Right cardiac atrium (tissue), 5 donors: ENCODE measurements at places on chromosomes 12 and 14.

GRCh38 chr14:95185767-95186392 lies 28.6 kb upstream of the DICER1 start:
- no peak for DNase-seq

DNA sequence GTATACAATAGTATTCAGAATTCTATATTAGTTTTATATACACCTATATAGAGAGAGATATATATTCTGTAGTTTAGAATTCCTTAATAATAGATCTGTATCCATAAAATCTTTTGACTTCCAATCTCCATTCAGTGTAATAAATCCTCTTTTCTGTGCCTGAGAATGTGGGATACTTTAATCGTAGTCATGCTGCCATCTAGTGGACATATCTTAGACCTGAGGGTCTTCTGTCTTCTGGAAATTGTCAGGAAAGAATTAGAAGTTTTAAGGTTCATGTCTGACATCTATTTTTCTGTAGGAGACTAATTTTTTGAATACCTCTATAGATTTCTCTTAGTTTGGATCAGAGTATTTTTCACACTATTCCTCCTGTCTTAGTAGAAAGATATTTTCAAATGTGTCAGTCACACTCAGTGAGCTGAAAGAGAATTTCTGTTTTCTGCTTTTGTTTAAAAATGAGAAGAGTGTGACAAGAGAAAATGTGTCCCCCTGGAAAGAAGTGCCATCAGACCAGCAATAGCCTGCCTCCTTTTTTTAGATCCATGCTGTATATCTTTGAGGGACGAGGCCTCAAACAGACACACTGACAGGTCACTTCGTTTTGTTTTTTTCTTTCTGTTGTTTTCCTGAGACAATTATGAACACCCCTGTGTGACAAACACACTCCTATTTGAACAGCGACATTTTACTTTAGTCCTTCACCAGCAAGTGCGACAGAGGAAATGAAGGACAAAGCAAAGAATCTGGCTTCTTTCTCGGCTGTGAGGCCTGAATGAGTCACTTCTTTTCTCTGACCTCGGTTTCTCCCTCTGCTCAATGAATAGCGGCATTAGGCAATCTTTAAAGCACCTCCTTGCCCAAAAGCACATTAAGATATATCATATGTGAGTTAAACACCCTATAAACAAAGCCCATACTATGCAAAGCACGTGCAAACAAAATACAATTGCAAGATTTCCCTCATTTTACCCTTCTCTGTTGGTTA lies 96.3 kb downstream of the GALC start:
- DNase-seq = no peak

DNA sequence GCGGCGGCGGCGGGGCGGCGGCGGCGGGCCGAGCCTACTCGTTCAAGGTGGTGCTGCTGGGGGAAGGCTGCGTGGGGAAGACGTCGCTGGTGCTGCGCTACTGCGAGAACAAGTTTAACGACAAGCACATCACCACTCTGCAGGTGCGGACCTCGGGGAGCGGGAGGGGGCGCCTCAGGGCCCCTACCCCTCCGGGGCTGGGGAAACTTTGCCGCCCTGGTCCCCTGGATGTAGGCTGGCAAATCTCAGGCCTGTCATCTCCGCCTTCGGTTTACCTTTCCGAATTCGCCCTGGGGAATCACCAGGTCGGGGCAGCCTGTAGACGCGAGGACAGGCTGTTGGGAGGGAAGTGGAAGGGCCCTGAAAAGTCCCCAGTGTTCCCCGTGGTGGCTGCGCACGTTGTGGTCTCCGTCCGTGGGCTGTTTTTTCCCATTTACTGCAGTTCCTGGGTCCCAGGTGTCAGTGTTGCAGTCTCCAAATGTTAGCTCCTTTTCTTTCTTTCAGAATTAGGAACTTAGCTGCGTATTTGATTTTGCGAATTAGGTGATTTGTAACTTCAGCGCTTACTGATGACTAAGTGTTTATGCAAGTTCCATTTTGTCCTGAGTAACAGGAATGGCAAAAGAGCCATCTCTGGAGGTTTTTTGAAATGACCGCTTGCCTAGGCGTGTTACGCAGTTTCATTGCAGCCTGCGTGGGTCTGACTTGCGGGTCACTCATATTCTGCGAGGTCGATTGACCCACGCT lies 656 bp downstream of the RAB21 start:
- DNase-seq = no peak

DNA sequence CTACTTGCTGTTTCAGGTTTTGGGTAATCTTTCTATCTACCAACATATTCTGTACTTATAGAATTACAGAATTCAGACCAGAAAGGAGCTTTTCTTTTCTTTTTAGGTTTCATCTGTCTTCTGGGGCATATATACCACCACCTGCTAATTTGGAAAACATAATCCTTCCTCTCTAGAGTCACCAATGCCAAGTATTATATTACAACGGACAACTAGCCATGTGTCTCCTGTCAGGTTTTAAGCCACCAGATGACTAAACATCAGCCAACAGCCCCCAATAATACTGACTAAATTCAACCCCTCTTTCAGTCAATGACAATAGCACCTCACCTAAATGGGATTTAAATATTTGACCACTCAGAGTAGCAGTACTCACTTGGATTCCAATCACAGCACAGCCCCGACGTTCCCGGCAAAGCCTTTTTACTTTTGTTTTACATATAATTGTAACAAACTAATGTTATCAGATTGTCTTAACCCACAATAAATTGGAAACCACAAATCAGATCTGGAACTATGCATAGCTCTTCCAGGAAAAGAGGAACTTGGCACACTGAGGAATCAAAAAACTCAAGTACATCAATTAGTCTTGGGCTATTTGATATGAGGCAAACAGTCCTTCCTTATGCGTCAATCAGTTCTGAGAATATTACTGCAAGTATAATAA lies 13.5 kb downstream of the SLC11A2 start:
- DNase-seq = no peak

- peak; percentile 26 for DNase-seq
Measured at GRCh38 chr12:40010899-40011774, 94.7 kb downstream of the SLC2A13 start.

GRCh38 chr12:25436206-25437030 lies 116.7 kb downstream of the LMNTD1 start:
- DNase-seq = peak; percentile 48

DNA sequence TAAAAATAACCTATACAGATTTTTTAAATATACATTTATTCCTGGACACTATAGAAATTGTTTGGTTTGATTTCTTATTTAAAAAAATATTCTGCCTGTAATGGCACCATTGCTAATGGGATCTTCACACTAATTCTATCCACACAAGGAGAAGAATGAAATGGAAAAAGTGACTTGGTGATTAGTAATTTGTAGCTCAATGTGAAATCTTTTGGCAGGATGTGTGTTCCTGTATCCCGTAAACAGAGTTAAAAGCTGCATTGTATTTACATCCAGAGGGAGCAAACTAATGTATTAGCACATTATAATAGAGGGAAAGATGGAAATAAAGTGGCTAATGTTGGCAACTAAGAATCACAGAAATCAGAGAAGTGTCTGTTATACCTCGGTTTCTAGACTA lies 1455.3 kb upstream of the FLRT2 start:
- no peak for DNase-seq

- peak; percentile 59 for DNase-seq
Measured at GRCh38 chr14:61470261-61470960, 149.0 kb downstream of the PRKCH start.

DNA sequence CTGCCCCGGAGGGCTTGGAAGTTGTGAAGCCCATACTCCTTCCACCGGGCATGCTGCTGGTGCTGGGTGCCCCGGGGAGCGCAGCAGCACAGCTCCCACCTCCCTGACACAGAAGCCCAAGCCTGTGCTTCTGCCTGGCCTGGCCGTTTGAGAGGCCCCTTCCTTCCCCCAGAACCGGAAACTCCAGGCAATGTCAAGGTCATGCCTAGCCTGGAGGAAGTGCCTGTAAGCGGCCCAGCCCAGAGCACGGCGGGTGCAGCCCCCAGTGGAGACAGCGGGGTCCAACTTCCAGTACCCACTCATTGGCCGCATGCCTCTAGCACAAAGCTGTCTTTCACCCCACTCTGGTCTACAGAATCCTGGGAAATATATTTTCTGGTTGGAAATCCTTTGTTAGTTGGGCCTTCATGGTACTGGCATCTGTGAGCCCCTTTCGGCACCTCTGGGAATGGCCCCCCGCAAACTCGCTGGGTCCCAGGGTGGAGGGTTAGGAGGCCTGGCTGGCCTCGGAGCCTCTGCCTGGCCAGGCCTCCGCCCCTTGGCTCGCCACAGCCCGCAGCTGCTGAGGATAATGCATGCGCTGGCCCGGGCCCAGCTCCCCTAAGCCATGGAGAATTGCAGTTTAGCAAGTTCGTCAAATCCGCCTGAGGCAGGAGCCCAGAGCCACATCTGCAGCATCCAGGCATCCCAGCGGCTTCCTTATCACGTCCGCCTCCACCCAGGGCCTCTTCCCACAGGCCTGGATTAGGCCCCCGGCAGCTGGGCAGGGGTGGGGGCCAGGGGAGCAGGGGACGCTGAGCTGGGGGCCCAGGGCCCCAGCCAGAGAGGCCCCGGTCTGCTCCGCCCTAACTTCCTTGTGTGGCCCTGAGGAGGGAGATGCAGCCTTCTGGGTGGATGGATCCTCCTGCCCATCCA lies 48.9 kb upstream of the DLK1 start:
- peak; percentile 89 for DNase-seq

GRCh38 chr12:104566244-104566993 lies 109.7 kb downstream of the CHST11 start:
- no peak for DNase-seq

DNA sequence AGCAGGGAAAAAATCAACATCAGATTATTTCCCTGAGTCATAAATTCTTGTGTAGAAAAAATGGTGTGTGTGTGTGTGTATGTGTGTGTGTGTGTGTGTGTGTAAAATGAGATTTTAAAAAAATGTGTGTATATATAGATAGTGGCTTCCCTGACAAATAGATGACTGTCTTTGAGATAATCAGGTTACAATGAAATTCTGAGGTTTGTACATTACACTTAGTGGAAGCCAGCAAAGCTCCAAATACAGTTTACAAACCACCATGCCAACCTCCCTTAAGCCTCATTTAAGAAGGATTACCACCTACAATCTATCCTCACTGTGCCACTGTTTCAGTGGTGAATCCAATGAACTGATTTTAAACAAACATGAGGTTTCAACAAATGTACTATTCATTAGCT lies 93.8 kb downstream of the MED13L start:
- no peak for DNase-seq

DNA sequence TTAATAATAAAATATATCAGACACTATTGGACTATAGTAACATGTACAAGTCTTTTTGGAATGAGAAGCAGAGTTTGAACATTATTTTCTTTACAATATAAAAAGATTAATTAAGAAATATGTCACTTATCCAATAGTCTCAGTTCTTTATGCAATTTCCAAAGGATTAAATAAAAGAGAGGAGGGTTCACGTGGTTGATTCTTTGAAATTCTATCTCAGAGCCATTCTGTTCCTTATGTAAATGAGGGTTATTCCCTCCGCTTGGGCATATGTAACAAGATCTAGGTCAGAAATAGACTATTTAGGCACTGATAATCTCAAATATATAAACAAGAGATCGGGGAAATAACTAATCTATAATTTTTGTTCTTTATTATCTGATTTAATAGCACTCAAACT lies 2.1 kb upstream of the TUBA1A start:
- no peak for DNase-seq

DNA sequence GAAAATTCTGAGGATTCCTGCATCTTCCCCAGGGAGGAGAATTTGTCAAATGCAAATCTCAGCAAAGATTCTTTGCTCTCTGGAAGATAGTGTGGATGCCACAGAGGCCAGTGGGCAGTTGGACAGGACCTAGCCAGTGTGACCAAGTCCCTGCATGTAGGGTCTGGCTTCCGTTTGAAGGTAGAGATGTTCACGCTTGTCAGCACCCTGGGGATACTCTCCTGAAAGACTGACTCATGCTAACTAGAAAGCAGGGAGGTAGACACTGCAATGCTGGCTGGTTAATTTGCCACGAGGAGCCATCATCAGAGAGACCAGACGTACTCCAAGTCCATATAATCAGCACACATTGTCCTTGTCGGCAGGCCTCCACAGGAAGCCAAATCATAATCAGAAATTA lies 130.1 kb downstream of the SAMD4A start:
- DNase-seq = no peak

DNA sequence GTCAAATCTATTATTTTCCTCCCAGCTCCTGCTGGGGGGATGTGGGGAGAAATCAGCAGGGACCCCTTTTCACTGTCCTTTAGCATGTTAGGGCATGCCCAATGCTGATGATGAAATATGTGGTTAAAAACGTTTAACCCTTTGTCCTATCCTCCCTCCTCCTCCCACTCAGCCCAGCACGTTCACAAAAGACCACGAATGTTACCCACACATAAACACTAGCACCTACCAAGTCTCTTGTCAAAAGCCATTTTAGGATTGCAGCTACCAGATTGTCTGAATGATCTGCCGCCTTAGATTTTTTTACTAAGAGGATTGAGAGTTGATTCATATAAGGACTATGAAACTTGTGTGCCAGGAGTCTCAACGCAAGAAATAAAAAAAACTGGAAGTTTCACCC lies 70.4 kb downstream of the TBK1 start:
- DNase-seq = no peak

DNA sequence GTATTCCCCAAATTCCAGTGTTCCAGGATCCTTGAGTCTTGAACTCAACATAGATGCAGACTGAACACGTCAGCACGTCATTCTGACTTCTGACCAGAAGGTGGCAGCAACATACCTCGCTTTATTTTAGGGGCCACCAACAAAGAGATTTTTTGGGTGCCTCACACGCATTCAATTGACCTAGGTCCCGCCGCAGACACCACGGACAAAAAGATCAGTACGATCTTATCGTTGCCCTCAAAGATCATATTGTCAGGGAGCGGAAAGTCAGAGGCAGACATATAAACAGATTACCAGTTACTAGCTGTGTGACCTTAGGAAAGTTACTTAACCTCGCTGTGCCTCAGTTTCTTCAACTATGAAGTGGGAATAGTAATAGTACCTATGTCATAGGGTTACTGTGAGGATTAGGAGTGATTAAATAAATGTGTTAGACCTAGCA lies 6.5 kb upstream of the PRPH start:
- DNase-seq = peak; percentile 73

- DNase-seq = no peak
Measured at GRCh38 chr12:102376781-102377180, 103.6 kb downstream of the IGF1 start.

- DNase-seq = no peak
Measured at GRCh38 chr12:88401155-88401554, 179.1 kb downstream of the KITLG start.

DNA sequence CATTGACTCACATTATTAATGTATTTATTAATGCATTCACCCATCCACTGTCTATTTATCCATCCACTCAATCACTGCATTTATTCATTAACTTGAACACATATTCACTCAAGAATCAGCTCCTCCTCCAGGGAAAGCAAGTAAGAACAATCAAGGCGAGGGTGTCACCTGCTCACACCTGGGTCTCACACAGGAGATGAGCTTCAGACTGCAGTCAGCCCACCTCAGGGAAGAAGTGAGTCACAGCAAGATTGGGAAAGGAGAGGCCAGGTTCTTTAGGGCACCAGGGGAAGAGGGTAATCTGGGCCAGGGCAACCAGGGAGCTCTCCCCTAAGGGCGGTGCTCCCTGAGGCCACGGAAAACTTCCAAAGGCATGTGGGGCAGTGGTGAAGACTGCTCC lies 367.3 kb downstream of the BCL11B start:
- no peak for DNase-seq
